Glomerular endothelial cell (primary cell): ENCODE measurements at places on chromosomes 16 and 17.

GRCh38 chr16:11379420-11379819, 34.2 kb downstream of the RMI2 start:
- DNase-seq, result no peak

DNA sequence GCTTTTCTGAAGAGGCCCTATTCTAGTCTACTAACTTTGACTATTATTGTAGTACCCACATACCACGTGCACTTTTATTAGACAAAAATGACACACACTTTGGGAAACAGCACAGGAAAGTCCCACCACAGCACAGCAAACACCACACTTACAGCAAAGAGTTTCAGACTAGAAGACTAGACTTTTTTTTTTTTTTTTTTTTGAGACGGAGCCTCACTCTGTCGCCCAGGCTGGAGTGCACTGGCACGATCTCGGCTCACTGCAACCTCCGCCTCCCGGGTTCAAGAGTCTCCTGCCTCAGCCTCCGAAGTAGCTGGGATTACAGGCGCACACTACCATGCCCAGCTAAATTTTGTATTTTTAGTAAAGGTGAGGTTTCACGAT, 20.1 kb downstream of the YWHAE start:
- no peak for DNase-seq

DNA sequence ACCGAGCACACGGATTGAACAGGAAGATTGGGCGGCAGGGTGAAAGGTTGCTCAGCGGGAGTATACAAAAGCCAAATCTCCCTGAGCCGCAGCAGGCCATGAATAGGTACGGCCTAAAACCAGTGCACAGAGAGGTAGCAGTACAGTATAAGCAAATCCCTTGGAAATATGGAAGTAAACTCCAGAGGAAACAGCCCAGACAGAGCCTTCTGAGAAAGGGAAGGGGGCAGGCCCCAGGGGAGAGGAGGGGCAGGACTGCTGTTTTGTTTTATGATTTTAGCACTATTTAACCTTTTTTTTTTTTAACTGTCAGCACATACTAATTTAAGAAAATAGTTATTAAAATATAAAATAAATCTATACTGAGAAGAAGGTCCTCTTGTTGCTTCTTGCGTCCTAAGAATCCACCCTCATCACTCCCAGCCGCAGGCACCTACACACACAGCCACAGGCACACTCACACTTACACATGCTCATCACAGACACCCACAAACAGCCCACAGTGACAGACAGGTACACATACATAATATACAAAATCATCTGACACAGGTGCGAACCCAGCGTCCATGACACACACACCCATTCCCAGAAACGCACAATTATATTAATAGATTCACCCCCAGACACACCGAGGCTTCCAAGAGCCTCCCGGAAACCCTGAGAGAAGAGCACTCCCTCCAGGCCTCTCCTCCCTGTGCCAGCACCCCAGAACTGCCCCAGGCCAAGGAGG, 12.8 kb downstream of the PLXDC1 start:
- no peak for DNase-seq

DNA sequence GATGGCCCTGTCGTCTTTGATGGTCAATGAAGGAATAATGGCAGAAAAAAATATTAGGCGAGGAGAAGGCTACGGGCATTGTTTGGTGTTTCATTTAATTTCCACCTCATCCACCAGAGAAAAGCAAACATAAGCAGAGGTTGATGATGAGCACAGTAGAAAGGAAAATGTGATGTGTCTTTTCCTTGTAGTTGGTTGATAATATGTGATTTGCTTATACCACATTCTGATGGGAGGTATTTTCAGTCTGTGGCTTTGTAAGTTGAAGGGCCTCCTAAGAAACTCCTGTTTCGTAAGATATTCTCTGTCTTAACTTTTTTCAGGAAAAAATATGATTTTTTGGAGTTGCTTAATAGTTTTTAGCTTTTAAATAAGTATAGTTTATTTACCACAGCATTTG, 215.7 kb downstream of the PRKCA start:
- DNase-seq, result no peak

GRCh38 chr16:74480150-74481029, 59.1 kb upstream of the CLEC18B start:
- DNase-seq, result no peak

DNA sequence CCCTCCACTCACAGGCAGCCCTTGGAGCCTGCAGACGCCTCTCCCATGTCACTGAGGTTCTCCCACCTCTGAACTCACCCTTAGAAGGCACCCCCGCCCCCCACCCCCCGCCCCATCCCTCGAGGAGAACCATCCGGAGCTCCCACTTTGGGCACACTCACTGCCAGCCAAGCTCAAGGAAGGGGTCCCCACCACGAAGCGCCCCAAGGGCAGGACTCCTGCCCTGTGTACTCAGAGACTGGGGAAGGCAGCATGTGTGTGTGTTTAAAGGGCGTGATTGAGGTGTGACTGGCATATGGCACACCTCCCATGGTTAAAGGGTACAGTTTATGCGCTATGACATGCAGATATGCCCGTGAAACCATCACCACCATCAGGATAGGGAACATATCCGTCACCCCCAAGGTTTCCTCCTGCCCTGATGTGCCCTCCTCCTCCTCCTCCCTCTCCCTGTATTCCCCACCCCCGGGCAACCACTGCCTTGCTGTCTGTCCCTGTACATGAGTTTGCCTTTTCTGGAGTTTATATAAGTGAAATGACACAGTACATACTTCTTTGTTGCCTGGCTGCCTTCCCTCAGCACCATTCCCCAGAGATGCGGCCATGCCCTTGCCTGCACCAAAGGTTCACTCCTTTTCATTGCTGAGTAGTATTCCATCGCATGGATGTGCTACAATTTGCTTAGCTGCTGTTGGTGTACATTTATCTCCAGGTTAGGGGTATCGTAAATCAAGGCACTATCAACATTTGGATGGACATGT, 14.0 kb upstream of the RBFOX3 start:
- DNase-seq, result no peak

DNA sequence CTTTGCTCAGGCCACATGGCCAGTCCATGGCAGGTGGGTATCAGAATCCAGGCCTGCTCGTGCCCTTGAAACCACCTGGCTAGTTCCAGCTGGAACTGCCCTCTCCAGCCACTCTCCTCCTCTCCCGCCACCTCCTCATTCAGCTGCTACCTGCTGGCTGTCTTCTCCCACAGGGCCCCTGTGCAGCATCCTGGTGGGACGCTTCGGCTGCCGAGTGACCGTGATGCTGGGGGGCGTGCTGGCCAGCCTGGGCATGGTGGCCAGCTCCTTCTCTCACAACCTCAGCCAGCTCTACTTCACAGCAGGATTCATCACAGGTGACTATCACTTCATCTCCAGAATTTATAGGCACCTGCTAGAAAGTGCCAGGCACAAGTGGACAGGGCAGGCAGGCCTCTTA, 10.1 kb downstream of the SLC16A5 start:
- no peak for DNase-seq

- DNase-seq, result no peak
Observed at GRCh38 chr17:20896153-20896649, 146.6 kb downstream of the USP22 start.

GRCh38 chr17:16969931-16970906, 1.7 kb downstream of the TNFRSF13B start:
- no peak for DNase-seq

DNA sequence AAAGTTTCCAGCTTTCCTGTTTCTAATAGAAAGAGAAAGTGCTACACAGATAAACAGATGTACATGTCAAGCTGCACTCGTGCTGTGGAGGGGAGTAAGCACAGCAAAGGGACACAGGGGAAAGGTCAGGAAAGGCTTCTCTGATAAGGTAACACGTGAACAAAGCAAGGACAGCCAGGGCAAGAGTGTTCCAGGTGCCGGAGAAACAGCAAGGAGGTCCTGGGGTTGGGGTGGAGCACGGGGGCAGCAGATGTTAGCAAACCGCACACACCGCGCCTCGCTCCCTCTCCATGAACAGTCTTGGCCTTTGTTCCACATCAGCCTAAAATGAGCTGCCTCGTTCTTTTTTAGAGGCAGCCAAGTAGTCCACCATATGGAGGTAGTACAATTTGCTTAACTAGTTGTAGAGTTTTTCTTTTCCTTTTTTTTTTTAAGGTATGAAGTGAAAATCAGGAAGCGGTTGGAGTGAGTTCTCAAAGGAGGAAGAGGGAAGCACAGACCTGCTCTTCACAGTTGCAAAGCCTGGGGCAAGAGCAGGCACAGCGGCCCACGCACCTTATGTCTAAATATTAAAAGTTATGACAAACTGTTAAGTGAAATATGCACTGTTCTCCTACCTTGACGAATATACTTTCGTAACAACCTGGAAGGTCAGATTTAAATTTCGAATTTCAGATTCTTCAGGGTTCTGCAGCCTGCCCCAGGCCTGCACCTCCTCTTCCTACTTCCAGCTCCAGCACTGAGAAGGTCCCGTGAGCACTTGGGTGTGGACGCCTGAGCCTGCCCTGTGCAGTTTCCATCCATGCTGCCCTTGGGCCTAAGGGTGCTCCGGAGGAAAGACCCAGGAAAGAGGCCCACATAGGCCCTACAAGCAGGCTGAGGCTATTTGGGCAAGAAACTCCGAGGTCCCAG, 41.5 kb upstream of the RPH3AL start:
- DNase-seq, result no peak

GRCh38 chr16:55184052-55184451, 140.0 kb upstream of the IRX6 start:
- no peak for DNase-seq

DNA sequence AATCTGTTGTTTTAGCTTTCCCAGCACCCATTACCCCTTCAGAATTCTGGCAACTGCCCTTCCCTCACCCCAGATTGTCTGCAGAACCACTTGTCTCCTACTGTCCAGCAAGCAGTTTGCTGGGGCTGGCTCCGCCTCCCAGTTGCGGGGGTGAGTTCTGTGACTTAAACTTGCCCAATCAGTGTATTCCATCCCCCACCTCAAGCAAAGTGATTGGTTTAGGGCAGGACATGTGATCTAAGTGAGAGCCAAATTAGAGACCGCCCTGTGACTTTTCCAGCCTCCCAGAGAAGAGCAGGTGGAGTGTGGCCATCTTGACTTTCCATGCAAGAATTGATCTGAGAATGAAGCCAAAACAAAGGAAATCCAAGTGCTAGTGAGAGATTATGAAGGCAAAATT, 22.7 kb upstream of the SRCIN1 start:
- DNase-seq, result no peak

- no peak for DNase-seq
Observed at GRCh38 chr17:75803883-75804282, 19.3 kb downstream of the UNK start.
